Thyroid gland (tissue), 4 donors: ENCODE measurements at places on chromosomes 5 and 9.

- DNase-seq: no peak
These were observed 814 bp downstream of the PLCXD3 start for GRCh38 chr5:41509399-41510175.

- no peak for DNase-seq
These were observed 405.2 kb upstream of the WWC1 start for GRCh38 chr5:167886196-167886595.

- DNase-seq: no peak
These were observed 22.2 kb downstream of the CACNA1B start for GRCh38 chr9:137899551-137900360.

GRCh38 chr5:38479315-38479904 is 77.0 kb downstream of the LIFR start:
- DNase-seq: no peak

GRCh38 chr9:121749614-121750013 is 98.2 kb downstream of the DAB2IP start:
- no peak for DNase-seq

DNA sequence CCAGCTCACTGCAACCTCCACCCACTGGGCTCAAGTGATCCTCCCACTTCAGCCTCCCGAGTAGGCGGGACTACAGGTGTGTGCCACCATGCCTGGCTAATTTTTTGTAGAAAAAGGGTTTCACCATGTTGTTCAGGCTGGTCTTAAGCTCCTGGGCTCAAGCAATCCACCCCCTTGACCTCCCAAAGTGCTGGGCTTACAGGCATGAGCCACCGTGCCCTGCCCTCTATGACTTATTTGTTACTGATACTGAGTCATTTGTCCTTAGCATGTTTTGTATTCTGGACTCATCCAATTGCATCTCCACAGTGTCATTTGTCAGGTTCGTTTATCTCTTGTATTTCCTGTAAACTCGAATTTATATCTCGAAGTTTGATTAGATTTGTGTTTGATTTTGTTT is 2.7 kb upstream of the ITK start:
- DNase-seq: no peak

DNA sequence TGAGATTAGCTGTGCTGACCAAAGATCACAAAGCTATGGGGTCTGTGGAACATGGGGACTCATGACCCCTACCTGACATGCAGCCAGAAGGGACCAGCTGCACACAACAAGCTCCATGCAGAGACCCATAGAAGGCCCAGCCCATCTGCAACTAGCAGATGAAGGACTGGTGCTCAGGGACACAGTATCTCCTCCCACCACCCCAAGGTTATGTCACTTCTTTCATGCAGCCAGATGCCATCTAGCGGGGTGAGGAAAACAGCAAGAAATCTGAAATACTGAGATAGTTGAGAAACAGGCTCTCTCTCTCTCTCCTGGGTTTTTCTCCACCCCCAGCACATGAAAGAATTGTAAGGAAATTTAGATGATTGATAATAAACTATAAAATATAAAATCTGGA is 161.3 kb upstream of the DAPK1 start:
- no peak for DNase-seq

DNA sequence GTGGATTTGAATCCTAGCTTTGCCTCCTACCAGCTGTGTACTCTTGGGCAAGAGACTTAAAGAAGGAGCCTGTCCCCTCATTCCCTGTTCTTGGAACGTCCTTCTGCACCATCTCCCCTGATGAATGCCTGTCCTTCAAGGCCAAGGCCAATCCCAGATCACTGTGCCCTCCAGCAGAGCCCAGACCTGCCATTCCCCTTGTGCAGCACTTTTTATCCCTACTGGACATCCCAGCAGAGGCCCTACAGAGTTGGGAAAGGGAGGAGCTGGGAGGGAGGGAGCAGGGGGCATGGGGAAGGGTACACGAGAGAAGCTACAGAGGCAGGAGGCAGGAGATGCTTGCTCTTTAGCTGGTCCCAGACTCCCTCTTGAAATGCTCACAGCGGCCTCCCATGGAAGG is 223.9 kb downstream of the PBX3 start:
- no peak for DNase-seq

- no peak for DNase-seq
These were observed 217.9 kb downstream of the EPB41L4A start for GRCh38 chr5:112201141-112201540.

DNA sequence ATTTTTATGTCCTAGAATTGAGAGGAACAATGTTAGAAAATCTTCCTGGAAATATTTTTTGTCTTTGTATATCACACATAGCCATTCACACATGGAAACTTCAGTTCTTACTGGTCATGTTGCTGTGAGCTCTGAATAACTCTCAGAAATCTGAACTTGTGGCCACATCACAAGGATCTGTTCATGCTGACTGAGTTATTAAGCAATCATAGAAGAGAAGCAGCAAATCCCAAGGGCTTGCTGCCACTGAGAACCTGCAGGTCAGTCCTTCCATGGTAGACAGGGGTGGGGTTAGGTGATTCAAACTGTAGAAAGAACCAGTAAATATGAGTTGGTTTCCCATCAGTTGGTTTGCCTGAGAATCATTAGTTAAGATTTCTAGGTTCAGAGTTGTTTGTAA is 27.6 kb downstream of the SGCD start:
- DNase-seq: no peak

GRCh38 chr5:178667101-178667500 is 40.3 kb upstream of the CLK4 start:
- no peak for DNase-seq

DNA sequence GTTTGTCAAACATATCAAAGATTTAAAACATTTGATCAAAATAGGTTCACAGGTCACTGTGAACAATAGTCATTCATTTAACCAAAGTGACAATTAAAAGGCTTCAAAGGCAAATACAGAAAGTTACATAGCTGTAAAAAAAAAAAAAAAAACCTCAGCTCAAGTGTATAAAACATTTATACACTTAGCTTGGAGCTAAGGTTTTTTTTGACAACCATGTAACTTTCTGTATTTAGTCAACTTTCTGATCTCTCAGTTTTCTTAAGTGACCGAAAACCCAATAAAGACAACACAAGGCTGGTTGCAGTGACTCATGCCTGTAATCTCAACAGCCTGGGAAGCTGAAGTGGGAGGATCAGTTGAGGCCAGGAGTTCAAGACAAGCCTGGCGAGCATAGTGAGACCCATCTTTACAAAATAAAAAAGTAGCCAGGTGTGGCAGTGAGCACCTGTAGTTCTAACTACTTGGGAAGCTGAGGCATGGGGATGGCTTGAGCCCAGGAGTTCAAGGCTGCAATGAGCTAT is 16.4 kb upstream of the UBTD2 start:
- no peak for DNase-seq

GRCh38 chr9:95282332-95282731 is 35.2 kb downstream of the FANCC start:
- DNase-seq: no peak

DNA sequence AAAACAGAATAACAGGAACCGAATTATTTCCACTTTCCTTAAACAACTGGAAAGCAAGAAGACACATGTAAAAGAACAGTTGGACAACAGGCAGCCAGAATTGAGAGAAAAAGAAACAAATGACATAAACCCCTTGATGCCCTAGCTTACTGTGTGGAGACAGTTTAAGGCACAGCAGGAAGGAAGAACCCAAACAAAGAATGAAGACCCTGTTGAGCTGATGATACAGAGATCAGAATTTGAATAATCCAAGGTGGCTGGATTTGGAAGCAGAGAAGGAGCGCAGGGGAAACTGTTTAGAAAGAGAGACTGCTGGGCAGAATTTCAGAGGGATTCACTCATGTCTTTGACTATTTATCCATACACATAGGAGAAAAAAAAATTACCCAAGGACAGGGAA is 316.3 kb upstream of the POU5F2 start:
- DNase-seq: no peak

- DNase-seq: no peak
These were observed 10.0 kb upstream of the DDX41 start for GRCh38 chr5:177526791-177527190.

DNA sequence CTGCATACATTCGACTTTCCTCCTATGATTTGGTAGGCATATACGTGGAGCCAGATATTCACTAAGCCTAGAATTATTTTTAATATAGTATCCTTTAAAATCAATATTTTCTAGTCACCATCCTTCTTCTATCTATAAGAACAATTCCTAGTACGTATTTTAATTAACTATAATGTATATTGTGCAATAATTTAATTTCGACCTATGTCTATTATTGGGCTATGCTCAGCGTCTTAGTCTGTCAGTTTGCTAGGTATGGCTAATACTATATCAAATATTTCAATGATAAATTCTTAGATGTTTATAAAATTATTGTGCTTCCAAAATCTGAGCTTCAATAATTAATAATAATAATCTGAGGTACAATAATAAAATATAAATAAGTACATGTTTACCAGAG is 705.3 kb downstream of the PRELID2 start:
- no peak for DNase-seq

GRCh38 chr9:34385561-34386230 is 9.0 kb upstream of the MYORG start:
- DNase-seq: no peak

GRCh38 chr5:150022681-150023080 is 22.1 kb downstream of the HMGXB3 start:
- peak; percentile 94 for DNase-seq
